CD4-positive, alpha-beta T cell treated with Interleukin-15 for 4 hours (primary cell): ENCODE measurements at places on chromosomes 11 and 22.

DNA sequence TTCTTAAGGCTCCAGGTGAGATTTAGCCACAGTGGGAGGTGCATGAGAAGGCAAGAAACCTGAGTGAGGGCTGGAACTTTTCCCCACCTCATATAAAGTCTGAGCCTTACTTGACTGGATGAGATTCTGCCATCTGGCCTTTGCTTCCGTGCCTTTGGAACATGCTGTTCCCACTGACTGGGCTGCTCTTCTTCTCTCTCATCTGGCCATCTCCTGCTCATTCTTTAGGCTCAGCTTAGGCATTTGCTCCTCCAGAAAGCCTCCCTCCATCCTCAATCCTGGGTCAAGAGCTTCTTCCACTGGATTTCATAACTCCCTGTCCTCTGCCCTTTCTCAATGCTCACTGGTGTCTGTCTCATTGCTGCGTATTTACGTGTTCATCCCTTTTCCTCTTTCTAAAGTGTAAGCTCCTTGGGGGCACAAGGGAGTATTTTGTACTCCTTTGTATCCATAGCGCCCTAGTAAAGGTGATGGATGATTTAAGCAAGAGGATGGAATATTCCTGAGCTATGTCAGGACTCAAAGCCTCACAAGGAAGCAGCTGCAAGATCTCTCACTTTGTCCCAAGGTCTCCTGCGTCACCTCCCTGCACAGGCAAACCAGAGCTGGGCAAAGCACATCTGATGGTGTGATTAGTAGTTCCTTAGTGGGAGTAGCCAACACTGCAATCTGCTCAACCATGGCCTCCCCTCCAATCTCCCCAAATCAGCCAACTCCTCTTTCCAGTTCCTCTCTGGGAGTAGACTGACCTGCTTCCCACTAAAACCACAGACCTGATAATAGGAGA, 15.3 kb downstream of the HSPA8 start:
- DNase-seq = no peak

DNA sequence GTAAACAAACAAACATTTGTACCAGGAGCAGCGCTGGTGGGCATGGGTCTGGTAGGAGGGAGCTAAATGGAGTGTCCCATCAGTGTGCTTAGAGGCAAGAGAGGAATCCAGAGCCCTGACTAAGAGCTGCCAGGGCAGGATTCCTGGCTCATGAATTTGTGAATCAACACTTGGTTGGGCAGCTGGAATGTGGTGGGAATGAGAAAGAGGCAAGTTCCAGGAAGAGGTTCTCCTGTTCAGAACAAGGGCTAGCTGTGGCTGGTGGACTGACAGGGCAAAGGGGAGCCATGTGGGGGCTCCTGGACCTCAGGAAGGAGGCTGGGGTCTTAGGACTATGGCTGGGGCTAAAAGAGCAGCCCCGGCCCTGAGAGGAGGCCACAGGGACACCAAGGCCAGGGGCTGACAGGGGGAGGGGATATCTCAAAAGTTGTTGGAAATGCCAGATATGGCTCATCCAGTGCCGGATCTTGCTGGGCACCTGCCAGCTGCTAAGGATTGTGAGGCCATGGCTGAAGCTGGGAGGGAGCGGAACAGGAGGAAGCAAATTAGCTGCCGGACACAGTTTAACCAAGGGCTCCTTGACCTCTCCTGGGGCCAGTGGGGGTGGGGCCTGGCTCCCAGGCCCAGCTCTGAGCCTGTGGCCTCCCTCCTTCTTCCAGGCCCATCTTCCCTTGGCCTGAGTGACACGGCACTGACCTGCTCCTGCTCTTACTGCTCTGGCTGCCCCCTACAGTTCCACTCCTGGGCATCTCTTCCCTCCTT, 14.6 kb upstream of the P2RY6 start:
- DNase-seq = no peak

- no peak for DNase-seq
Measured at GRCh38 chr11:2549491-2549875, 104.7 kb downstream of the KCNQ1 start.

GRCh38 chr11:102319544-102319943, 2.3 kb downstream of the BIRC3 start:
- DNase-seq = no peak

GRCh38 chr11:27241311-27242122, 121.5 kb downstream of the CCDC34 start:
- no peak for DNase-seq

DNA sequence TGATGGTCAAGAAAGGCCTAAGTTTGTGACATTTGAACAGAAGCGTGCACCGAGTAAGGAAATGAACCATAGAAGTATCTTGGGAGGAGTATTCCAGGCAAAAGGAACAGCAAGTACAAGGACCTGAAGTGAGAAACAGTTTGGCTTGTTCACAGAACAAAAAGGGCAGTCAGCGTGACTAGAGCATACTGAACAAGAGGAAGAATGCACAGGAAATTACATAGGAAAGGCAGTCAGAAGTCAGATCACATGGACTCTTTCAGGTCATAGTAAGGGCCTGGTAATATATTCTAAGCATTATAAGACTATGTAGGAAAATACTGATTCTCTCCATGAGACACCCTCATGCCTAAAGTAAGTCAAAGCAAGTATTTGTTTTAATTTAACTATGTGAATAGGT, 52.3 kb upstream of the GAB2 start:
- DNase-seq = no peak

DNA sequence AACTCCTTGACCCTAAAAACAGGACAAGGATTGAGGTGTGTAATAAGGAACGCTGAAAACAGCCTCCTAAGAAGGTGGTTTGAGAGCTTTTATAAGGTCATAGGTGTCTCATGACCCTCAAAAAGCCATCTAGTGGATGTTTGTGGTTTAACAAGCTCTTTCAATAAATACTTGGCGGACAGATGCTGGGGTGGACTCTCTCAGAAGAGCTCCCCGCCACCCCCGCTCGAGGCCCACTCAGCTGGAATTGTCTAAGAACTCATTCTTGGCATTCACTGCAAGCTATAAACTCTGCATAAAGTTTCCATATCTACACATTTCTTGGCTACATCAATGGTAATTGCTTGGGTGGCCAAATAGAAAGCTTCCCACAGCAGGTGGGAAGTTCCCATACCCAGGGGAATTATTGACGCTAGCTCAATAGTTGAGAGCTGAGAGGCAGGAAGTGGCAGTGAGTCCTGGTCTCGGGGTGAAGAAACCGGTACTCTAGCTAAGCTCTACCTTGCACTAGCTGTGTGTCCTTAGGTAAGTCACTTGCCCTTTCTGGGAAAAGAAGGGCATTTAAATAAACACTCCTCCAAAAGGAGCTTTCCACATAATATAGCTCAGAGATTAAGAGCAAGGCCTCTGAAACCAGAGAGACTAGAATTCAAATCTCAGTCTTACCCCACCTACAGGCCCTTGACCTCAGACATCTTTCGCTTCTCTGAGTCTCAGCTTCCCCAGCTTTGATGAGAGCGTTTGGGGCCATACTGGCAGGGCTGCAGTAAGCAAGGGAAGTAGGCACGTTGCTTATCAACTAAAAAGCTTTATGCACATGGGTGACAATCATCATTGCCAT, 6.4 kb downstream of the MS4A15 start:
- DNase-seq = no peak

- DNase-seq = no peak
Measured at GRCh38 chr11:84981301-84981700, 645.8 kb downstream of the DLG2 start.

- DNase-seq = no peak
Measured at GRCh38 chr11:103949781-103950180, 86.7 kb upstream of the DDI1 start.

- no peak for DNase-seq
Measured at GRCh38 chr11:100592619-100593260, 94.3 kb upstream of the ARHGAP42 start.

GRCh38 chr11:109547356-109548027, 125.5 kb downstream of the C11orf87 start:
- no peak for DNase-seq

- DNase-seq = no peak
Measured at GRCh38 chr11:12966002-12966401, 43.1 kb upstream of the RASSF10 start.

- no peak for DNase-seq
Measured at GRCh38 chr11:59197991-59198390, 14.7 kb downstream of the MPEG1 start.

GRCh38 chr11:46363031-46363407, 15.8 kb downstream of the DGKZ start:
- no peak for DNase-seq

- no peak for DNase-seq
Measured at GRCh38 chr11:68019486-68019885, 9.4 kb downstream of the ALDH3B1 start.

DNA sequence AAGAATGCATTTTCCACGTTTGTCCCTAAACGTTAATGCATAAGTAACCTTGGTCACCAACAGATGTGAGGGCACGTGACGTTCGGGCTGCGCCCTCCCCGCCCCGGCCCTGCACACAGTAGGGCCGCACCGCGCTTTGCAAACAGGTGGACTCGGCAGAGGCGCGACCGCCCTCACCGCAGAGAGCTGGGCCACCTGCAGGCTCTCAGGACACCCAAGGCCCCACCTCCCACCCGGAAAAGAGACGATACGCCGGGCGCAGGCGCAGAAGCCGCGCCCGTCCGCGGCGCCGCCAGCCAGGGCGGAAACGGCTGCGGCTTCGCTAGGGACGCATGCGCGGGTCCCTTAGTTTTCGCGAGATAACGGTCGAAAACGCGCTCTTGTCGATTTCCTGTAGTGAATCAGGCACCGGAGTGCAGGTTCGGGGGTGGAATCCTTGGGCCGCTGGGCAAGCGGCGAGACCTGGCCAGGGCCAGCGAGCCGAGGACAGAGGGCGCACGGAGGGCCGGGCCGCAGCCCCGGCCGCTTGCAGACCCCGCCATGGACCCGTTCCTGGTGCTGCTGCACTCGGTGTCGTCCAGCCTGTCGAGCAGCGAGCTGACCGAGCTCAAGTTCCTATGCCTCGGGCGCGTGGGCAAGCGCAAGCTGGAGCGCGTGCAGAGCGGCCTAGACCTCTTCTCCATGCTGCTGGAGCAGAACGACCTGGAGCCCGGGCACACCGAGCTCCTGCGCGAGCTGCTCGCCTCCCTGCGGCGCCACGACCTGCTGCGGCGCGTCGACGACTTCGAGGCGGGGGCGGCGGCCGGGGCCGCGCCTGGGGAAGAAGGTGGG, at the start of gene FADD:
Gene FADD (plus strand): TSS at position 377 of the 831 bp plus-strand sequence. CDS start 164 bp downstream, at position 541.
- DNase-seq = peak; percentile 95

DNA sequence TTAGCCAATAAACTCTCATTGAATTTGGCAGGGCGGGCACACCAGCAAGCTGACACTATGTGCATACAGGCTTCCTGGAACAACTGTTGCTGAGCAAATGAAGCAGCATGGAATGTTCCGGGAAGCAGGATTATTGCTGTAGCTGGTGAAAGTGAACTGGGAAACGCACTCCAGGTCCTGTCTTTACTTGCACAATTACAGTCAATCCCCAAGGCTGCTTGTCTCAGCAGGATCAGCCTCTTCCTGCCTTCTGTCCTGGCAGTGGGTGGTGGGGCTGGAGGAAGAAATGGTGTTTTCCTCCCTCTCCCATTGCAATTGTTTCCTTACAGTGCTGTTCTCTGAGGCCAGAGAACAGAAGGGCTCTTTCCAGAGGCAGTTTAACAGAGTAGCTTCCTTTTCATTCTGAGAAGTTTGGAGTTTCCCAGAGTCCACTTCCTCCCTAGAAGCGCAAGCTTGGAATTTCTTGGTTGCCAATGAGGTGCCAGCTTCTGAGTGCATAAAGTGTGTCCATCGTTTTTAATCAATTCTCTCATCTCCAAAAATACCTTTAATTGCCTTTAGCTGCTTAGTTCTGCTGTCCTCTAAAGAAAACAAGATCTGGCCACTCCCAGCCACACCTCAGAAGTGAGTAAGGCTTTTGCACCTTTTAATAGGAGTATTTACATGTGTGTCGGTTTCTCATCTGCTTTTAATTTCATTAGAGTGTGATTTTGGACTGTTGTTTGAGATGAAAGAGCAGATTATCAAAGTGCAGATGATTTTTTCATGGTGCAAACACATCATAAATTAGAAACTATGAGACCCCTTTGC, 19.9 kb downstream of the CD44 start:
- DNase-seq = no peak

DNA sequence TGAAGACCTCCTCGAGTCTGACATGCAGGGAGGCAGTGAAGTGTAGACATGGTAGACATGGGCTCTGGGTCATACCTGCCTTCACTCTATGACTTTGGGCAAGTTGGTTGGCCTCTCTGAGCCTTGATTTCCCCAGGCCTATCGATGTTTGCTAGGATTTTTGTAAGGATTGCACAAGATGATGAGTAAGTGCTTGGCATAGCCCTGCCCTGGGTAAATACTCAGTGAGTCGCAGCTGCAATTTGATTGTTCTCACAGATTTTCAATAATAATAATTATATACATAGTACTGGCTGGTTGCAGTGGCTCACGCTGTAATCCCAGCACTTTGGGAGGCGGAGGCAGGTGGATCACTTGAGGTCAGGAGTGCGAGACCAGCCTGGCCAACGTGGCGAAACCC, 18.1 kb downstream of the MCM5 start:
- no peak for DNase-seq

DNA sequence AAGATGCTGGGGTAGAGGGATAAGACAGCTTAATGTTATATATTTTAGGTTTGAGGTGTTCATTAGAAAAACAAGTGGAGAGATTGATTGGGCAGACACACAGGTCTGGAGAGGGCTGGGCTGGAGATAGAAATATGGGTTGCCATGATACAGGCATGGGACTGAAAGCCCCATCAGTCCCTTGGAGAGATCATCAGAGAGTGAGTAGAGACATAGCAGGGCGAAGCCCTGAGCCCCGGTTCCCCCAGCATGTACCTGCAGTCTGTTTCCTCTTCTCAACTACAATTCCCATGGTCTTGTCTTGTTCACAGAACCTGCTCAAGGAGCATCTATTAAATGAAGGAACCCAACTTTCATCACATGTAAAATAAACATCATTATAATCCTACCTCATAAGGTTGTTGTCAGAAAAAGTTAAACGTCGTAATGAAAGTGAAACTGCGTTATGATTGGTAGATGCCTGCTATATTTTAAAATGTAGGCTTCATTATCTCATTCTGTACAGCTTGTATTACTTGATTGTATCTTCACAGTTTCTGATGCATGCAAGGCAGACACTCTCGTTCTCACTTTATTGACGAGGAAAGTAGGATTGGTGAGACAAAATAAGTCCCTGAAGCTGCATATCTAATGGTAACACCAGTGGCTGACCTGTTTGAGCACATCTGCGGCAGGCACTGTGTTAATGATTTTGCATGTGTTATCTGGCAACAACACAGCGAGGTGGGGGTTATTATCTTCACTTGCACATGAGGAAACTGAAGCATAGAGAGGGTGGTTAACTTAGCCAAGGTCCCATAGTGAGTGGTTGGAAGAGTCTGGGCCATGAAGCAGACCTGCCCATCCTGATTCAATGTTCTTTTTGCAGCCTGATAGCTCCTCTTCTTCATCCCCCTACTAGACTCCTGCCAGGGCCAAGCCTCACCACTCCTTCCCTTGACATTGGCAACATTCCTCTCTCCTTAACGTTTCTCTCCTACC, 63.5 kb downstream of the ENDOD1 start:
- DNase-seq = peak; percentile 26

- DNase-seq = no peak
Measured at GRCh38 chr11:126105748-126106080, 43.0 kb upstream of the CDON start.

- no peak for DNase-seq
Measured at GRCh38 chr11:94315664-94316063, 11.3 kb downstream of the IZUMO1R start.

- no peak for DNase-seq
Measured at GRCh38 chr11:12746593-12747097, 72.4 kb downstream of the TEAD1 start.
